ENCODE measurements at places on chromosomes 7 and 10.

DNA sequence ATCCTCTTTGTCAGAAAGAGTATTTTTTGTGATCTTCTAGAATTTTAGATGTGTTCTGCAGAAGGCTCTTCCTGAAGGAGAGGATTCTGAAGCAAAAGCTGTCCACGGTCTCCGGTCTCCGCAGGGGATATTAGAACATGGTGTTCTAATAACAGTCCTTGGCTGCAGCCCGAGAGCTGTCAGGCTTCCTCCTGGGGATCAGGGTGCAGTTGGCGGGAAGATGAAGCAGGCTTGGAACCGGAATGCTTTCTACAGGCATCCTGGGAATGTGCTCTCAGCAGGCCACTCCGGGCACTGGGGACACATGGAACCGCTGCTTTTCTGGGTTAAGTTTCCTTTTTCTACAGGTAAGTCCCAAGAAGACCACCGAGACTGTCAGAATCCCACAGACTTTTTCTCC lies 118.6 kb upstream of the PARD3 start:
- no peak for DNase-seq

DNA sequence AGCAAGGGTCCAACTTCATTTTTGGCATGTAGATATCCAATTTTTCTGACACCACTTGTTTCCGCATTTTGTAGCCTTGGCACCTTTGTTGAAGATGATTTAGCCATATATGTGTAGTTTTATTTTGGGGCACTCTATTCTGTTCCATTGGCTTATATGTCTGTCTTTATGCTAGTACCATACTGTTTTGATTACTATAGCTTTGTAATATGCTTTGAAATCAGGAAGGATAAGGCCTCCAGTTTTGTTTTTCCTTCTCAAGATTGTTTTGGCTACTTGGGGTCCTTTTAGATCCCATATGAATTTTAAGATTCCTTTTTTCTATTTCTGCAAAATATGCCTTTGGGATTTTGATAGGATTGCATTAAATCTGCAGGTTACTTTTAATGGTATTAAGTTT lies 9.5 kb upstream of the BTBD16 start:
- DNase-seq, result no peak

DNA sequence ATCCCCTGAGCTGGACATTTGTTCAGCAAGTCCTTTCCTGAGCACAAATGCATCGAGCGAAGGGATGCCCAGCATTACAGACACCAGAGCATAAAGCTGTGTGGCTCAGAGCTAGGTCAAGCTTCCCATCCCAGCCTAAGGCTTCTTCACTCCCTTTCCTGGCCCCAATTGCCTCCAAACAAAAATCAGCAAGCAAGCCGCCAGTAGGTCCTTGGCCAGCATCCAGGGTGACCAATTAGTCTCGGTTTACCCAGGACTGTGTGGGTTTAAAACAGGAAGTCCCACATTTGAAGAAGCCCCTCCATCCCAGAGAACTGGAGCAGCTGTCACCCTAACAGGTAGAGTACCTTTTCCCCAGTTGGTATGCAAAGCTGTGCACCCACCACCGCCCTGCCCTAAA lies 51.2 kb downstream of the PRKAG2 start:
- no peak for DNase-seq

DNA sequence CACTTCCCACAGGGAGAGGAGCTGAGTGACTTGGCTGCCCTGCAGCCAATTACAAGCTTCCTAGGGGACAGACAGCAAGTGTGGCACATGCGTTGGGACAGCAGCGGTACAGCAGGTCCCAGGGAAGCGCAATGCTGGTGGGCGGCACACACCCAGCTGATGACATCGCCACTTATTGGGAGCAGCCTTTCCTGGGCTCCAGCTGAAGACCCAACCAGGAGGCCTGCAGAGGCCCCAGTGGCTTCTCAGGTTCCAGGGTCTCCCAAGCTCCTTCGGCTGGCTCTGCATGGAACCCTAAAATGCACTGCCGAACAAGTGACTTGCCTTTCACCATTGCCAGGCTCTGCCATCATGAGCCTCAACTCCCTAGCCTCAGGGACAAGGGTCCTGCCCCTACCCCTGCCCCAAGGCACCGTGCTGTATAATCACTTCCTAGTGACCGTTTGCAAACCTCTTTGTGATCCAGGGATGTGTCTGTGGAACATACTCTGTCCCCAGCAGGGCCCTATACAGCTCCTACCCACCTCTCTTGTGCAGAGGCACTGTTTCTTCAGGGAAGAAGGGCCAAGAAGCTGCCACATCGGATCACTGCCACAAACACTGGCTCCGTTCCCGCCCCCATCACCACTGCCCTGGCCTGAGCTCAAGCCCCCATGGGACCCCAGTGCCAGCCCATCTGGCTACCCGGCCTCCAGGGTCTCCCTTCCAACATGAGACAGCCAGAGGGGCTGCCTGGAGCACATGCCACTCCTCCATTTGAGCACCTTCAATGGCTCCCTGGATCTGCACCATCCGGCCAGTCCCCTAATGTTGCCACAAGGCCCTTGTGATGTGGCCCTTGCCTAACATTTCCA lies 19.3 kb upstream of the SLIT1 start:
- DNase-seq, result no peak

GRCh38 chr10:101777619-101778145 lies 1.8 kb upstream of the FGF8 start:
- DNase-seq, result no peak

DNA sequence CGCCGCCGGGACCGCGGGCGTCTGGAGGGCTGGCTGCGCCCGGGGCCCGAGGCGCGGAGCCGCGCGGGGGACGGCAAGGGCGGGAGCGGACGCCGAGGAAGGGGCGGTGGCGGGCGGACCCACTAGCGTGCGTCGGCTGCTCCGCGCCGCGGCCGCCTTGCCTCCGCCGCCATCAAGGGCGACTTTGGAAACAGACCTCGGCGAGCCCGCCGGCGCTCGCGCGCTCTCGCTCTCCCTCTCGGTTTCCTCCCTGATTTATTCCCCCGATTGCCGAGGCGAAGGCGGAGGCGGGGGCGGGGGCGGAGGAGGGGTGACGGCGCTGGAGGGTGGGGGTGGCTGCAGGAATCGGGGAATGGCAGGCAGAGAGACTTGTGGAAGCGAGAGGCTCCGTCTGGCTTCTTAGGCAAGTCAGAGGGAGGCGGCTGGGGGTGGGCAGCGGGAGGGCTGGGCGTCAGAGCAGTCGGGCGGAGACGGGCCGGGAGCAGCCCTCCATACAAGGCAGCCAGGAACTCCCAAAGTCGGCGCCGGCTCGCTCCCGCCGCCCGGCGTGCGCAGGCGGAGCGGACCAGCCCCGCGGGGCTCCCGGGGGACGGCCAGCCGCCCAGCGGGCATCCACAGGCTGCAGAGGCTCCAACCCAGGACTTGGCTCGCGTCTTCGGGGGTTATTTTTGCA lies at the start of gene CACNA2D1:
CACNA2D1 (minus strand) TSS at position 231 of the 673 bp plus-strand sequence.
- DNase-seq, result peak; percentile 59

DNA sequence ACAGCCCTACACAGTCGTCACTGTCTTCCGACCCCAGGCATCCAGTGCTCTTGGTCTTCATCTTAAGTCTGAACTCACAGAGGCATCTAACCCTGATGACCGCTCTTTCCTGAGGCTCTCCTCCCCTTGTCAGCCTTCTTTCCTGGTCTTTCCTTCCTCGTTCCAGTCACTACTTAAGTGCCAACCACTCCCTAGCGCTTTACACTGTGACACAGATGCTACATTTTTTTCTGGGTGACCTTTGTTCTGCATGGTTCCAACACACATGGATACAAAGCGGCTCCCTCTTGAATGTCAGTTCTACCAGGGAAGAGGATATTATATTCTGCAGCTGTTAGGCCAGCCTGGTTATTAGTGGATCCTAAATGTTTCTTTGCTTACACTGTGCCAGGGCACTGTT lies 12.7 kb downstream of the YWHAG start:
- no peak for DNase-seq

DNA sequence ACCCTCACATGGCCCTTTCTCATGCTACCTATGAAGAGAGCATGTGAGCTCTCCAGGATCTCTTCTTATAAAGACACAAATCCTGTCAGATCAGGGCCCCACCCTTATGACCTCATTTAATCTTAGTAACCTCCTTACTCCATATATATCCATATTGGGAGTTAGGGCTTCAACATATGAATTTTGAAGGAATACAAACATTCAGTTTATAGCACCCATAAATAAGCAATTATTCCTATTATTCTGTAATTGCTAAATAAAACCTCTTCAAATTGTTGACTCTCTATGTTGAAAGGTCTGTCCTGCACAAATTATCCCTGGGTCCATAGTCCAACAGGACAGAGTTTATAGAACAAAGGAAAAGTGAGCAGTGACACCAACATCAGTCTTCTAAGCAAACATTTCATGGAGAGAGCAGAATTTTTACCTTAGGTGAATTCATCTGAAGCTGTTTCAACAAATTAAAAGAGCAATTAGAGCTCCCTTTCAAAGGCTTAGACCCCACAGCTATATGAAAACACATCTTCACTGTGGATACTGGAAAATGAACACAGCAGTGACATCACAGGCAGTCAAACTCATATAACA lies 12.2 kb downstream of the DOCK4 start:
- no peak for DNase-seq

GRCh38 chr10:90787393-90788198 lies 70.2 kb downstream of the HTR7 start:
- DNase-seq, result peak; percentile 41

DNA sequence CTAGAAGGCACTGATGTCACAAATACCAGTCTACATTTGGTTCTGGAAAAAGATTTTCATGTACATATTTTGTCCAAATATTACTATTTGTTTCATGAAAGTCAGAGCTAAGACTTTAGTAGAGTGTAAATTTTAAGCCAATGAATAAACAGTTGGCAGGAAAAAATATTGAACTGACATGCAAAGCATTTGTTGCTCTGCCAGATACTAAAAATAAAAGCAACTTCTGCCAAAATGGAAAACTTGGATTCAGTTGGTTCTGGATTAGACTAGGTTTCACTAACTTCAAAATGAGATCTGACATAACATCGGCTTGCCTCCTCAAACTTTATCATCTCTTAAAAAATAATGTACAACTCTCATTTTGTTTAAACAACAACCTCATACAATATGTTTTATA lies 34.9 kb downstream of the FAM204A start:
- DNase-seq, result no peak

GRCh38 chr7:36083626-36084380 lies 69.3 kb upstream of the EEPD1 start:
- DNase-seq, result no peak

Data from neural crest cell (in vitro differentiated cells).